Lower leg skin (tissue), 4 donors: ENCODE measurements at places on chromosomes 6 and 20. TPM values are rescaled to one million over a fixed set of nuclear protein-coding genes. Genes with fewer than 3 reads are reported as not detected.

Gene SOBP
- 1.4 TPM for total RNA-seq

Gene SOX18
- 7.3 TPM for total RNA-seq

Gene MUC21
- total RNA-seq, result not detected

Gene JPH2
- 10.9 TPM for total RNA-seq

Gene CCM2L
- 0.65 TPM for total RNA-seq

Gene ESR1
- 1.5 TPM for total RNA-seq

Gene TFB1M
- total RNA-seq, result 10.1 TPM

Gene MICAL1
- total RNA-seq, result 27.0 TPM

Gene BHLHE23
- total RNA-seq, result not detected

Gene MICA
- total RNA-seq, result 7.7 TPM

DNA sequence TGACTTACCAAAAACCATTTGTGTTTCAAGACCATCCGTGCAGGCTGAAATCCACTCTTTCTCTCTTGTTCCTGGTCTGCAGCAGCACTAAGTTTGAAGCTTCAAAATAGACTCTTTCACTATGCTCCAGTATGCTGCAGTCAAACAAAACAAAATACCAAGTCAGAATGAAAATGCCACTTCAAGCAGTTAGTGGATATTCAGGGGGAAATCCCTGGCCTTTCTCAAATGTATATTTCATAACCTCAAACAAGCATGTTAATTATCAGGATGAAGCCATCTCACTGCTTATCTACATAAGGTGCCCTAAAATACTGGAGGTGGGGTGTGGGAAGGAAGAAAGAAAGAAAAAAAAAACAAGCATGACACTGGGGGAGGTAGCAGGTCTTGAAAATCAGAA, 103.5 kb downstream of the ATXN1 start:
- DNase-seq, result no peak

GRCh38 chr6:106557837-106558236, 71.5 kb downstream of the RTN4IP1 start:
- DNase-seq, result no peak

DNA sequence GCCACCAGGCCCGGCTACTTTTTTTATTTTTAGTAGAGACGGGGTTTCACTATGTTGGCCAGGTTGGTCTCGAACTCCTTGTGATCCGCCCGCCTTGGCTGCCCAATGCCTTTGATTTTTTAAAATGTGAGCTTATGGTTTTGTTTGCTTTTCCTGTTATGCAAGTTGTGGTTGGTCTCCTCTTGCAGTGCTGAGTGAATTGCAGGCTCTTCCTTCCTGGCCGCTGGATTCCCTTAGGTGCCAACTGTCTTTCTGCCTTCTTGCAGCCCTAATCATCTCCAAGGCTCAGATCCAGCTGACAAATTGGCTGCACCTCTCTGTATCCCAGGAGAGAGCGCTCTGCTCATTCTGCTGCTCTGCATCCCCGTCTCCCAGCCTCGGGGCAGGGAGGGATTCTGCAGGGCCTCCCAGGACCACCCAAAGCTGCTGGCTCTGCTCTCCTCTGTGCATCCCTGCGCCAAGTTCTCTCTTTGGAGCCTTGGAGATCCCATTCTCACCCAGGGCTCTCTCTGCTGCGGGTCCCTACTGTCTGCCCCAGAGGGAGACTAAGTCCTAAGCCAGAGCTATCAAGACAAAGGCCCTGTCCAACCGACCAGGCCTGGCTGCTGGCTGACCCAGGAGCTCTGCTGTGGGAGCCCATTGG, 14.1 kb upstream of the EMILIN3 start:
- no peak for DNase-seq

DNA sequence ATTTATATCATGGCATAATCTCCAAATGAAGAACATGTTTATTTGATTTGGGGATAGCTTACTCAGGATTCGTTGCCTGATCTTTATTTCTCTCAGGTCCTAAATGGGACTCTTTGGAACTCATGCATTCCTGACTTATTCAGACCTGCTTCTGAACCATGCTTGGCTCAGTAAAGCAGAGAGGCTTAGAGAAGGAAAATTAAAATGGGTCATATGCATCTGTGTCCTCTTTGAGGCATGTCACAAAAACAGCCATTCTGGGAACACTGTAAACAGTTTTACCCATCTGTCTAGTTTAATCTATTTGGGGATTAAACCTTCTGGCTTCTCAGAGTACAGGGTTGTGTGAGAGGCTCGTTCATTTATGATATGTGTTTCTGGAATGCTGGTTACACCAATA, 1017.3 kb downstream of the KIF16B start:
- DNase-seq, result no peak

- DNase-seq, result no peak
Measured at GRCh38 chr6:108966251-108966650, 118.0 kb downstream of the ARMC2 start.

DNA sequence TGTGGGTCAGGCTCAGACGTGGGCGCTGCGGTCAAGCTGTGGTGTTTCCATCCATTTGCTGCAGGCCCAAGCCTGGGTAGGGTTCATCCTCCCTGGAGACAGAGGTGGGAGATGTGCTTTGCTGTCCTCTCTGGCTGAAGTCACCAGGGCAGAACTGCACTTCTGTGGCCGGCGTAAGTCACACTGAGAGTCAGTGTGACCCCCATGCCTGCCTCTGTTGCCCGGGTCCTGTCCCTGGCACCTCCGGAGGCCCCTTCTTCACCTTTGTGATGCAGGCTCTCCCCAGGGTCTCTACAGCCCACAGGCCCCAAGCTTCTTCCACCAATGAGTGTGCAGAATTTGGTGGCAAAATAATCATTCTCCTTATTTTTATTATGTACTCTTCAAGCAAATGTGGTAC, 53.8 kb upstream of the DACT2 start:
- DNase-seq, result no peak

- no peak for DNase-seq
Measured at GRCh38 chr6:30769853-30770524, 25.6 kb upstream of the IER3 start.

- DNase-seq, result no peak
Measured at GRCh38 chr6:138182939-138183789, 21.4 kb downstream of the ARFGEF3 start.

GRCh38 chr20:2132461-2132901, 30.9 kb downstream of the STK35 start:
- no peak for DNase-seq

- DNase-seq, result no peak
Measured at GRCh38 chr6:80094017-80094416, 12.5 kb upstream of the BCKDHB start.

DNA sequence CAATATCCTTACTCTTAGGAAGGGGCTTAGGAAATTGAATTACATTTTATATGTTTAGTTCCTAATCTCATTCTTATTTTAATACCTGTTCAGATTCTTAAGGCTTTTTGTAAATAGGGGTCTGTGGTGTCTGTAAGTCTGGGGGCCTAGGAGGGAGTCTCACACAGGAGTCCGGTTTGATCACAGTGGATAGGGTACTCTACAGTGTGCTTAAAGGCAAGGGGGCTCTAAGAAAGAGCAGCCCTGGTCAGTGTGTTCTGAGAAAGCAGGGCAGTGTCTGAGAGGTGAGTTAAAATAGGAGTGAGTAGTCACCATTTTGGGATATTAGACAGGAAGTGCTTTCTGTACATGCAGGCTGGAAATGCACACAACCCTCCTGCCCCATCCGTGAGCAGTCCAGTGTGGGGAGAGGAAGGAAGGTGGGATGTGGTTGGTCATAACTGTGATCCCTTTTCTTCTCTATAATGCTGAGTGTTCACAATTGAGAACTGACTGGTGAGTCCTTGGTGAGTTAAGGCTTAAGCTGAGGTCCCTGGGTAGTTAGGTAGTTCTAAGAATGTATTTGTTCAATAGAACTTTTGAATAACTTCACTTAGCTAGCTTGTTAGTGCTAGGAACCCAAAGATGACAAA, 50.0 kb downstream of the CDKAL1 start:
- no peak for DNase-seq

DNA sequence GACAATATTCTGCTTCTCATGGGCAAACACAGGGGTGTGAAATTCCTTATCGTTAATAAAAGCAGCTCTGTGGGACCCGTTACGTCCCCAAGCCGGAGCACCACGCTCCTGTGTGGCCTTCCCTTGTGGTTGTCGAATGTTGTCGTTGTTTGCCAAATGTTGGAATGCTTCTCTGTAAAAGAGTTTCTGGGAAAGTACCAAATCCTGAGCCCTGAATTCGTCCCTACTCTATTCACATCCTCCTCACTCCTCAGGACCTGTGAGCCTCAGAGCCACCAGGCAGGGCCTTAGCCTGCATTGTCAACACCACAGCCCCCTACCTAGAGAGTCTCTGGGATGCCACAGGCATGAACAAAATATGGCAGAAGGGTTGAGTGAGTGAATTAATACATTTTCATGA, 64.0 kb downstream of the THBS2 start:
- DNase-seq, result no peak

DNA sequence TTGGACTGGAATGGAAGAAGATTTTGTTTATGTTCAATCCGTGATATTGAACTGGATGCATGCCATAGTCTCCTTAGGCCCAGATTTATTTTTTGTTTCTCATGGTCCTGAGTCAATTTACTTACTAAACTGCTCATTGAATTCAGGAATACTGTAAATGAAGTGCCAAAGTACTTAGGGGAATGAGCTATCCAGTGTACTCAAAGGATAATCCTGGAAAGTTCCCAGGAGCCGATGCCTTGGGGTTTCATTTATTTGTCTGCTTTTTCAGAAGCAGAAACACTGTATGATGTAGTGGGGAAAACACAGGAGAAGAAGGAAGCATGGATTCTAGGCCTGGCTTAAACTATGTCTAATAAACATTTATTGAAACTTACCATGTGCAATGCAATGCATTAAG, 56.1 kb upstream of the THEMIS start:
- DNase-seq, result no peak

DNA sequence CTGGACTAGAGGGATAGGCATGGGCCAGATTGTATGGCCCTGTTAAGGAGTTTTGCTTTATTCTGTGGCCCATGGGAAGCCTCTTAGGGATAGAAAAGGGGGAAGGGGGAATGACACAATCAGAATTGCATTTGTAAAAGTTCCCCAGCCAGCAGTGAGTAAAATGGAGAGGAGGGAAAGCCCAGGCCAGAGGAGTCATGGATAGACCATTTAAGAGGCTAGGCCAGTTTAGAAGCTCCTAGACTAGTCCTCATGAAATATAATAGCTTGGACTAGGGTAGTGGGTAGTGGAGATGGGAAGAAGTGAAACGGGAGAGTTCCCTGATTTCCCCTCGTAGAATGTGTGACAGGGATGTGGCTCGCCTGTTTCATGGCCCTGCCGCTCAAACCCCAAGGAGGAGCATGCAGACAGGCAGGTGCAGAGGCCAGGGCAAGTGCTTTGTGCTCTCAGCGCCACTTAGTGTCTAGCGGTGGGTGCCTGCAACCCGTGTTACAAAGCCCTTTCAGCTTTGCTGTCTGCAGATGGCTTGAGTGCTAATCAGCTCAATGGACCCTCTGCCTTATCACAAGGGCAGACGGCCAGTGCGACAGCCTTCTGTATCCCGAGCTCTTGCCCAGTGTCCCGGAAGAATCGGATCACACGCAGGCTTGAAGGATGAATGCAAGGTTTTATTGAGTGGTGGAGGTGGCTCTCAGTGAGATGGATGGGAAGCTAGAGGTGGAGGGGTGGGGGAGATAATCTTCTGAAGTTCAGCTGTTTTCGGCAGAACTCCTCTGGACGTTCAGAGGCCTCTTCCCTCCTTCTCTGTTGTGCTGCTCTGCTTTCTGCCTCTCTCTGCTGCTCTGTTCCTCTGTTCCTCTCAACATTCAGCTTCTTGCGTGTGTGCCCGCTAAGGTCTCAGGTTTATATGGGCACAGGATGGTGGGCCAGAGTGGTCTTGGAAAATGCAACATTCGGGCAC, 141.1 kb downstream of the CEP57L1 start:
- no peak for DNase-seq

- no peak for DNase-seq
Measured at GRCh38 chr20:11926292-11926998, 8.8 kb downstream of the BTBD3 start.

DNA sequence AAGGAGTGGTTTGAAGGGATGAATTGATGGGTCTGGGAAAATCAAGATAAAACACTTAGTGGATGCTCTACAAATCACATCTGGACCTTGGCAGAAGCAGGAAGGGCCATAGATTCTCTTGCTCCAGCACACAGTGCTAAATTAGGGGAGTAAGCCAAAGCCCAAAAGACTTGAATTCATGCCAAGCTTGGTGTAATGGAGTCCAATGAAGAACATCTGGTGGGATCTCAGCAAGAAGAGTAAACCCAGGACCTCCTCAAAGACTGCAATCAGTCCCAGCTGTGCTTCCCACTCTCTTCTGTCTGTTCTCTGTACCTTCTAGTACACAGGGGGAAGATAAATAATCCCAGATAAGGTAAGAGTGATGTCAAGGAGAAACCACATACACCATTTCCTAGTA, 683.4 kb downstream of the RNF144B start:
- no peak for DNase-seq

DNA sequence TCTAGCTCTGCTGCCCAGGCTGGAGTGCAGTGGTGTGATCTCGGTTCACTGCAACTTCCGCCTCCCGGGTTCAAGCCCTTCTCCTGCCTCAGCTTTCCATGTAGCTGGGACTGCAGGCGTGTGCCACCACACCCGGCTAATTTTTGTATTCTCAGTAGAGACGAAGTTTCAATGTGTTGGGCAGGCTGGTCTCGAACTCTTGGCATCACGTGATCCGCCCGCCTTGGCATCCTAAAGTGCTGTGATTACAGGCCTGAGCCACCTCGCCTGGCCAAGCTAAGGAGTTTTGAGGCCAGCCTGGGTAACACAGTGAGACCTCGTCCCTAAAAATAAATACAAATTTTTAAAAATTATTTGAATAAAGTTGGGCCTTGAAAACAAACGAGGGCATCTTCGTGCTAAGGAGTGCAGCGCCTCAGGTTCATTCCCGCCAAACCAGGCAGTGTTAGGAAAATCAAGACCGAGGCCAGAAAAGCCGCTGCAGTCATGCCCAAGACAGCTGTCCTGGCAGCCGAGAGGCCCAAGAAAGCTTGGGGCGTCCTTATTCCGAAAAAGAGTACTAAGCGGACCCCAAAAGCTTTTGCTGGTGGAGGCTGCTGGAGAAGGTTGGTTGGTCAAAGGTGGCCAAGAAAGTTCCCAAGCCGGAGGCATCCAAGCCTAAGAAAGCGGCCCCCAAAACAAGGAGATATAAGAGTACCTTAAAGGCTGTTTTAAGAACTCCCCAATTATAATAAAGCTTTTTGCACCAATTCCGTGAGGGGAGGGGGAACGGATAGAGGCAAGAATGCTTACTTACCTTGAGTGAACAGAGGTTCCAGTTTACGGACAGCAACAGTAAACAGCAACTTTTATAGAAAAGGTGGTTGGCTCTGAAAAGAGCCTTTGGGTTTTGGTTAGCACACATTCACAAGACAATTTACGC, 109.0 kb downstream of the HFE start:
- no peak for DNase-seq

DNA sequence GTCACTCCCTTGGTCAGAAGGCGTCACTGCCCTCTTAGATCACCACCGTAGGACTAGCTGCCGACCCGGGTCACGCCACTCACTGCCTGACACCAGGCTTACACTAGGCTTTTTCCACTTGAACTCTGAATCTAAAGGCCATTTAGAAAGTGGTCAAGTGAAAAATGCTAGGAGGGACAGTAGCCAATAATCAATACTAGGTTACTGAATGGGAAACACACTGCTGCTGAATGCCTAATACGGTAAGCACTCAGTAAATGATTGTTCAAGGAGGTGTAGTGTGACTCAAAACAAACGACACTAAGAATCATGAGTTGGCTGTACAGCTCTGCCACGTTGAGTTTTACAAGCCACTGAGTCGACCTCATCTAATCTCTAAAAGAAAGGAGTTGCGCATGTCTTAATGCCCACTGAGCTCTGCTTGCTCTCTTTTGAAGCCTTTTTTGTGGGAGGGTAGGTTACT, 760 bp upstream of the IBTK start:
- DNase-seq, result no peak

GRCh38 chr6:121823437-121823851, 388.0 kb downstream of the GJA1 start:
- DNase-seq, result no peak

- no peak for DNase-seq
Measured at GRCh38 chr20:14142964-14143627, 147.8 kb downstream of the MACROD2 start.
